8988T (cell line): ENCODE measurements at places on chromosomes 2 and 18.

DNA sequence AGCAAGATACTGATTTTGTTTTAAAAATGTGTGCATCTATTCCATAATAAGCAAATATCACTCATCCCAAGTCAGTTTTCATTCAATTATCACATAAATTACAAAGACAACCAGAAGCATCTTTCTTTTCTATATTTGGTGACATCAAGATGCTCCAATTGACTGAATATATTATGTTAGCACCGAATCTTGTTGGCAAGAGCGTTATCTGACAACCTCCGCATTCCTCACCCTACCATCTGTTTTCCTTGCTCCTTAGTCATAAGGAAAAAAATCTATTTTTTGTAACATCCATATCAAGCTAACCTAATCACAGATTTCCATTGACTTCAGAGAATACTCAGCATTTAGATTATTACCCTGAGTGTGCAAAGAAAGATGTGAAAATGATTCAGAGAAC lies 212.2 kb upstream of the KYNU start:
- DNase-seq, result no peak

GRCh38 chr2:60925994-60926740 lies 44.8 kb downstream of the REL start:
- no peak for DNase-seq

DNA sequence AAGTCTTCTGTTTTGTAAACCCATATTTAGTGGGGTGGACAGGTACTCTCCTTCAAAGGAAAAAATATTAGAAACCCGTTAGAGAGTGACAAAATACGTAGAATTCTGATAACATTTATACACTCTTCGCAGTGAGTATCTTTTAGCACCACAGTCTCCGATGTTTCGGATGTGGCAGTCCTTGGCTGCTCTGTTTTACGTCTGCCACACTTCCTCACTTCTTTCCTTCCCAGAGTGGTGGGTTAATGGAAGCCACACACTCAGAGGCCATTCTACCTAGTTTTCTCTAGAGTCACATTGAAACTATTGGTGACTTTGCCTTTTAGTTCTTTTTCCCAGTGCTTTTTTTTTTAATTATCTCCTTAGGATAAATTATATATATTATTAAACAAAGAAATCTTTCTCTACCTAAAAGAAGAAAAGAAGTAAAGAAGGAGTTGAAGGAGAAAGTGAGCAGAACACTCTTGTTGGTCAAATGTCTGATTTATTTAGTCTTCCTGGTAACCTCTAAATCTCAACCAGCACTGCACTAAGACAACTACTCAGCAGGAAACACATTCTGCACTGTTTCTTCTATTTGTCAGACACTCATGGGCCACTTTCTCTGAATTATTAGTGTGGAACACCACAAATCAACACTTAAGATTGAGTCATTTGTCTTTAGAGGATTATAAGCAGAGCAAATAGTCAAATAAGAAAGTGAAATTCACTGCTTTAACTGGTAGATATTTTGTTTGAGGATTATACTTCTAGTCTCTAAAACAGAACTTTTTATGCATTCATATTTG lies 451.3 kb upstream of the TMEFF2 start:
- no peak for DNase-seq

- no peak for DNase-seq
These were observed 198.8 kb downstream of the DCDC2C start for GRCh38 chr2:3902131-3902530.

GRCh38 chr2:203891474-203891873 lies 23.9 kb downstream of the CTLA4 start:
- DNase-seq, result no peak

DNA sequence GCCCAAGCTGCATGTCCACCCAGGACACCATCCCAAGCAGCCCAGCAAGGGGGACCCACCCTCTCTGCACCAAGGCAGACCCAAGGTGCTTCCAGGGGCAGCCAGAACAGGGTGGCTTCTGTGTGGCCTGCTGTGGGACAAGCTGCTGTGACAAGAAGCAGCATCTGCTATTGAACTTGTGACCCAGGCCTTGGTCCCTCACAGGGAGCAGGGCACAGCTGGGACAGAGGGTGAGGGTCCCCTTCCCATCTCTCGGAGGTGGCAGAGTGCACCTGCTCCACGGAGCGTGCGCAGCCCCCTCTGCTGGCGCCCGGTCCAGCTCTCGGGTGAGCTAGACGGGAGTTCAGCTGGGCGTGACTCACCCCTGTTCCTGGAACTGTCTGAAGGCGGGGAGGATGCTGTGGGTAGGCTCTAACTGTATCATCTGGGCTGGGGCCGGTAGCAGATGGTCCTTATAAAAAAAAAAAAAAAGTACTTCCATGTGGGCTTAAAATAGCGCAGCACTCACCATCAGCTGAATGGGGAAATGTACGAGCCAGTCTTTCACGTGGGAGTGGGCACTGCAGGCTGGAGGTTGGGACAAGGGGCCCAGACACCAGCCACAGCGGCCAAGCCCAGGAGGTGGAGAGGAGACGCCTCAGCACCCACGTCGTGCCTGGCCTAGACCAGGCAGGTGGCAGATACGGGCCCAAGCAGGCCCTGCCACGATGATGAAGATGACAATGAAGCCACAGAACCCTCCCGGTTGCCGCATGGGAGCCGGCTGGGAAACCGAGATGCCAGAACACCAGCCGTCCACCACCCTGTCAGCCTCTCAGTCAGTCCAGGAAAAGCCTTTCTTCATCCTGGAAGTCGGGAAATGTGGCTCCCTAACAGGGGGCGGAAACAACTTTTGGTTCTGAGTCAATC lies 136.8 kb upstream of the ID2 start:
- DNase-seq, result peak; percentile 77

DNA sequence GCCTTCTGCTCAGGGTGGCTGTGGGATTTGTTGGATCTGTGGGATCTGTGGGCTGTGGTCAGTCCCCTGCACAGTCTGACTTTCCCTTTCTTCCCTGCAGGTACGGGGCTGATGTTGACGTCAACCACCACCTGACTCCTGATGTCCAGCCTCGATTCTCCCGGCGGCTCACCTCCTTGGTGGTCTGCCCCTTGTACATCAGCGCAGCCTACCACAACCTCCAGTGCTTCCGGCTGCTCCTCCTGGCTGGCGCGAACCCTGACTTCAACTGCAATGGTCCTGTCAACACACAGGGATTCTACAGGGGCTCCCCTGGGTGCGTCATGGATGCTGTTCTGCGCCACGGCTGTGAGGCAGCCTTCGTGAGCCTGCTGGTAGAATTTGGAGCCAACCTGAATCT lies 17.5 kb downstream of the ASB1 start:
- DNase-seq, result no peak

GRCh38 chr2:172607379-172607928 lies 51.6 kb downstream of the PDK1 start:
- no peak for DNase-seq

DNA sequence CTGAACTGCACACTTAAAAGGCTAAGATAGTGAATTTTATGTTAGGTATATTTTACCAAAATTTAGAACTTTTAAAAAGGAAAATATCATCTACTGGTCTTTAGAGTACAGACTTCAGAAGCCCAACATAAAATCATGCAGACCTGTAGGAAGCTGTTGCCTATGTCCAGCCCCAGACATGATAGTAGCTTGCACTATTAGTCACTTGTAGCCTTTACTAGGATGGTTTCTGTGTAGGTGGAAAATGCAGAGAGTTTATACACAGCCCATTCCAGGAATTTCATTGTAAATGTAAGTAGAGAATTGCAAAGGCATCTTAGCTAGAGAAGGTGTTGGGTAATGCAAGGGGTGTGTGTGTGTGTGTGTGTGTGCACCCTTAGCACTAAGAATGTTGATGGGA lies 640.2 kb downstream of the RNF144A start:
- DNase-seq, result no peak

DNA sequence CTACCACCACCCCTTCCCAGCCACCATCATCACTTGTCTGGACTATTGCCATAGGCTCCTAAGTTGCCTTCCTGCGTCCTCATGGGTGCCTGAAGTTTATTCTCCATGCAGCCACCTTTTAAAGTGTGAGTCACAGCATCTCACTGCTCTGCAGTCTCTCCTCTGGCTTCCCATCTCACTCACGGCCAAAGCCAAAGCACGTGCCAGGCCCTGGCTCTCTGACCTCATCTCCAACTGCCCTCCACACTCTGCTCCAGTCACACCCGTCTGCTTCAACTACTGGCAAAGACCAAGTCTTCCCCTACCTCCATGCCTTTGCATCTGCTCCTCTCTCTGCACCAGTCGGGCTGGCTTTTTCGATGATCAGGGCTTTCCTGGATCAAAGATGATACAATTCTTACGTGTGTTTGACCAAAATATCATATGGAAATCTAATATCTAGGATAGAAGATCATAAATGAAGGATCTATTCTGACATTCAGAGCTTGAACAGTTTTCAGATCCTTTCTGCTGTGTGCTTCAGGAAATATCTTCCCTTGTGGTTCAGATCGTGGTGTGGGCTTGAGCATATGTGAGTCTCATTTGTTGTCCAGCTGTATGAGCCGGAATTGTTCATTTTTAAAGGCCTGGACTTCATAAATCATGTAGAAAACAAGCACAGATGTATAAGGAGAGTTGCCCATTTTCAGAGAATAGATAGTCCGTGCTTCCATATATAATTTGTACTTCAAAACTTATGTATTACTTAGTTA lies 175.6 kb downstream of the PRKCE start:
- no peak for DNase-seq

DNA sequence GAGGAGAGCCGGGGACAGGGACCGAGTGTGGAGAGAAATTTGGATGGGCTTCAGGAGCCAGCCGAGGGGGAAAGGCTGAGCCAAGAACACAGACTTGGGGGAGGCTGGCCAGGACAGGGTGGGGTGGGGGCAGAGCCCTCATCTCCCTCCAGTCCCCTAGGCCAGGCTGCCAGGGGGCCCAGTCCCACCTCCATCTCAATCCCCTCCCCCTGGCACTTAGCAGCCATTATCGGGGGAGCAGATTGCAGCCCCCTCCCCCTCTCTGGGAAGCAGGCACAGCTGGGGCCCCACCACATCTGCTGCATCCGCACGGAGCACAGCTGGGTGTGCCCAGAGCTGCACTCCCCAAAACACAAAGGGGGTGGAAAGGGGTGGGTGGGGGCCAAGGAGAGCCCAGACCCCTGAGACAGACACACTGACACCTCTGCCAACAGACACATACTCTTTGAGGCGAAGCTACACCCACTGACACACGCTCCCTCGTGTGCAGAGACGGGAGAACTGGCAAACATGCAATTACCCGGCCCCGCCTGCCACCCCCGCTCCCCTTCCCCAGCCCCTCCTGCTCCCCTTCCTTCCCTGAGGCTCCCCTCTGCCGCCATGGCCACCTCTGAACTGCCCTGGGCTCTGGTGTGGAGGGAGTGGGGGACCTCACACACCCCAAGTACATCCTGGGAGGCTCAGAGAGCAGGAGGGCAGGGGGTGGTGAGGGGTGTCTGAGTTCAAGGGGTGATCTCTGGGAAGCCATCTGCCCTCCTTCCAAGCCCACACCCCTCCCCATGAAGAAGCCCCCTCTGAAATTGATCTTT lies 5.1 kb upstream of the ASIC4 start:
- DNase-seq, result no peak

GRCh38 chr2:101752716-101753616 lies 55.5 kb downstream of the MAP4K4 start:
- no peak for DNase-seq

GRCh38 chr2:149077861-149078260 lies 39.4 kb downstream of the LYPD6B start:
- no peak for DNase-seq

DNA sequence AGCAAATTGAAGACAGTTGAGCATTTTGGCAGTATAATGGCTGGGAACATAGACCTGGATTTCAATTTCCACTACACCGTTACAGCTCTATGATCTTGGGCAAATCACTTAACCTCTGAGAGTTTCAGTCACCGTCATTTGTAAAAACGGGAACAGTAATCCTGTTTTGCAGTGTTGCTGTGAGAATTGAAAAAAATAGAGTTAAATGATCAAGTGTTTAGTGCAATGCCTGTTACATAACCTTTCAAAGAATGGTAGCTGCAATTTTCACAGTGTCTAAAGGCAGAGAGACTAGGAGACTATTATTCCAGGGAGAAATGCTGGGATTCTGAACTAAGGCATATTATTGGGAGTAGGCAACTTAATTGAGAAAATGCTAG lies 2.0 kb downstream of the AGPS start:
- DNase-seq, result no peak

- no peak for DNase-seq
These were observed 1191.0 kb upstream of the LRRTM1 start for GRCh38 chr2:81495556-81495955.

GRCh38 chr18:59456657-59457056 lies 97.6 kb upstream of the LMAN1 start:
- DNase-seq, result no peak

DNA sequence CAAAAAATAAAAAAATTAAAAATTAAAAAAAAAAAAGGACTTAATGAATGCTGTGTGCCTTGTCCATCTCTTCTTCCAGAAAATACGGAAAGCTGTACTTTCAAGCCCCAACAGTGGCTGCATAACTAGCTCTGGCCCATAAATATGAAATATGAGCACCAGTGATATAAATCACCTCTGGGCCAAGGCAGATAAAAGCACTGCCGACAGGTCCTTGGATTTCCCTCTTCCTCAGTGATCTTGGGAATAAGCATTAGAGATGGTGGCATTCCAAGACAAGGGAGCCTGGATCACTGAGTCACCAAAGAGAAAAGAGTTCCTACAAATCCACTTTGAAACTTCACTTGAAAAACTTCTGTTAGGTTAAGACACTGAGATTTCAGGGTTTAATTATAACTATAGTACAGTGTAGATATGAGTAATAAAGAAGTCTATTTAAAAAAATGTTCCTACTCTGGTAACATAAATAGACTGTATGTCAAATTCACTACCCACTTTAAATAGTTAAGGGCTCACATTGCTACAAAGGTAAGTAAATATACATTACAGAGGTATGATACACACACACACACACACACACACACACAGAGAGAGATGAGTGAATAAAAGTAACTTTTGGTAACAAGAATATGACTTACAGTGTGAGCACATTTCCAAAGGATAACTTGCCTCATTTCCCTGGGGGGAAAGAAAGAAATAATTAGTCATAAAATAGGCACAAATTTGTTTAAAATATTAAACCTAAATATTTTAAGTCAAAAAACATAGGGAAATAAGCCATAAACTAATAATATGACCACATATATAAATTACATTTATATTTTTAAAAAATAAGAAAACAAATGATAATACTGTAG lies 35.6 kb downstream of the PPP3R1 start:
- no peak for DNase-seq

GRCh38 chr2:38264396-38265221 lies 112.5 kb downstream of the ATL2 start:
- no peak for DNase-seq

GRCh38 chr18:48391868-48392267 lies 17.3 kb downstream of the ZBTB7C start:
- no peak for DNase-seq

GRCh38 chr2:189291460-189291859 lies 111.9 kb upstream of the COL5A2 start:
- no peak for DNase-seq

DNA sequence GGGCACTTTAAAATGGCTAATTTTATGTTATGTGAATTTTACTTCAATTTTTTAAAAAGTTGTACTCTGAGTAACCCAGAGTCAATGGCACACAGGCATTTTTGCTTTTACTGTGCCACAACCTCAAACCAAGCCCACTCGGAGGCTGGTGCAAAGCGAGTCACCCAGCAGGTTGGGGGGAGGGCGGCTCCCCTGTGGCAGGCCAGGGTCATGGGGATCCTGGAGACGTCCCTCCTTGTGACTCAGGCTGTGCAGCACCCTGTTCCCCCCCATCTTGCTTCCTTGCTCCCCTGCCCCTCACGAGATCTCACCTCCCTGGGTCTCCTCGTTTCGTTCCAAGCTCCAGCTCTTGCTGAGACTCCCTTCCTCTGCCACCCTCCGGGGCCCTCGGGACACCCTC lies 58.6 kb downstream of the POMC start:
- DNase-seq, result no peak
